ENCODE measurements at places on chromosomes 4 and X.
A peak's percentile ranks its signal among the peaks of the same experiment; 100 is the strongest.

GRCh38 chr4:16916719-16917337 lies 18.4 kb upstream of the LDB2 start:
- DNase-seq, result peak; percentile 40

DNA sequence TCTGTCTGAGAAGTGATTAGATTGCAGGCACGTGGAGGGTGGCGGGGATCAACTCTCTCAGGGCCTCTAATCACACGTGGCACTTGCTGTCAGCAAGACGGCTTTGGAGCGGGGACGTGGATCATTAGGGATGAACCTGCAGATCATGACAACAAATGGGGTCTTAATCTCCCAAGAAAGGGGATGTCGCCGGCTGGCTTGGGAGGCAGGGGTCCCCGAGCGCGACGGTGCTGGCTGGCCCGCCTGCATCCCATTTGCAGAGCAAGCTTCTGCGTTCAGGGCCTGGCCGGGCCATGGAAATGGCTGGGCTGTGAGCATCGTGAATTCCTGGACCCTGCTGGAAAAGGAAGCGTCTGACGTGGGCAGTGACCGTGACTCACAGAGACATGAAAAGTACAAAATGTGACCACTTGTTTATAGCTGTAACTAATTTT lies 85.1 kb upstream of the SHOX start:
- DNase-seq, result no peak

DNA sequence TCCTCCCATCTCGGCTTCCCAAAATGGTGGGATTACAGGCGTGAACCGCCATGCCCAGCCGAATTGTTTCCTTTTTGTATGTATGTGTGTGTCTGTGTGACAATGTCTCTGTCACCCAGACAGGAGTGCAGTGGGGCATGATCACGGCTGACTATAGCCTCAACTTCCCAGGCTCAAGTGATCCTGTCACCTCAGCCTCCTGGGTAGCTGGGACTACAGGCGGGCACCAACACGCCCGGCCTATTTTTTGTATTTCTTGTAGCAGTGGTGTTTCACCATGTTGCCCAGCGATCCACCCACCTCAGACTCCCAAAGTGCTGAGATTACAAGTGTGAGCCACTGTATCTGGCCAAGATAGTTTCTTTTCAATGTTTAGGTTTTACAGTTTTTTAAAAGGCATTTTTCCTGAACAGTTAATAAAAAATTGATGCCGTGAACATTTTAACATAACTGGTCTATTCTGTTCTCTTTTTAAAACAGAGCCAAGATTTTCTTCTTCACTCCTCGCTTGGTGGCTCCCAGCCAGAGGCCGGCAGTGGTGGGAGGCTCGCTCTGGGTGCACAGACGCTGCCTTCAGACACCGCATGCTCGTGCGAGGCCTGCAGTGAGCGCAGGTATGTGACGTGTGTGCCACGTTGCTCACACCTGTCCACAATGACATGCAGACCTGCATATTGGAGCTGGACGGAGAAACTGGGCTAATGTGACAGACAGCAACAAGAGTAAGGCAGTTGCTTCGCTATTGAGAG lies 88.5 kb downstream of the FAM193A start:
- no peak for DNase-seq

- DNase-seq, result no peak
Observed at GRCh38 chr4:113293043-113293560, 243.6 kb downstream of the ANK2 start.

DNA sequence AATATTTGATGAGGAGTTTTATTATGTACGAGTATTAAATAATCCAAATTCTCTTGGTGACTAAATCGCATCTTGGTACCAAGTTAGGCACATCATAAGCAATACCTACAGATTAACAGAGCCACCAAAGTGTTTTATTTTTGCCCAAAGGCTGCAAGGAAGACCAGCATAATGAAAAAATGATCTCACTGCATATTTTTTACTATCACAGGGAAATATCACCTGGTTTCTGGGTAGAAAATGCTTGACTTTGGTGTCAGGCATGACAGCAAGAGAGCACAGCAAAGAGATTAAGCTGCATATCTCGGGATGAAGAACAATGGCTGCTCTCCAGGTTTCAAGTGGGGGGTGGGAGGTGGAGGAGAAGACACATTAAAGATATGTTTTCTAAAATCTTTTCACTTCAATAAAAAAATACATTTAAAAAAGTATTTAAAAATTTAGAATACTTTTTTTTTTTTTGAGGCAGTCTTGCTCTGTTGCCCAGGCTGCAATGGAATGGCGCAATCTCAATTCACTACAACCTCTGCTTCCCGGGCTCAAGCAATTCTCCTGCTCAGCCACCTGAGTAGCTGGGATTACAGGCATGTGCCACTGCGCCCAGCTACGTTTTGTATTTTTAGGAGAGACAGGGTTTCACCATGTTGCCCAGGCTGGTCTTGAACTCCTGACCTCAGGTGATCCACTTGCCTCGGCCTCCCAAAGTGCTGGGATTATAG lies 86.1 kb downstream of the FRYL start:
- no peak for DNase-seq

DNA sequence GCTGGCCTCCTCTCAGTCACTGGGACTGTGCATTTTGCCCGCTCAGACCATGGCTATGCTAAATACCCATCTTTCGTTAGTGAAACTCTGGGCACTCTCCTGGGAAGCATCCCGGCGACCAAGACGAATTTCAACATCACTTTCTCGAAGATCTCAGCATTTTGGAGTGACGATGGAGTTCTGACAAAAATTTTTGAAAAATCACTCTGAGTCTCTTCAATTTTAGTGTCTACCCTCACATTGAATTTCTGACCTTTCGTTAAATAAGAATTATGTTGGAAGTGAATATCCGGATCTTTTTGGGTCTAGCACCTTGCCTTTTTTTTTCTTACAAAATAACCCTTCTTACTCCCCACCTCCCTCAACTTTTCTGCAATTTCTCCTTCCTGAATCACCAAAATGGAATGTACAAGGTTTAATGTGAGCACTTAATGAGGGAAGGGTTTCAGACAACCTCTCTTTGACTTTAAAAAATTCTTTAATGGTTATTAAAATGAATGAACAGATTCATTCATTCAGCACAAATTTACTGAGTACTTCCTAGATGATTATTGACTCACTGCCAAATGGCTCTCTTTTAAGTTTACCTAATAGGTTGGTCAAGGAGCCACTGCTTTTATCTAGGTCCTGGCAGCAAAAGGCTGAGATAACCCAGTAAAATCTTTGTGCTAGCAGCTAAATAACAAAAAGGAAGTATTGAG lies 746 bp upstream of the AADAT start:
- no peak for DNase-seq

GRCh38 chr4:96912716-96913115 lies 1072.8 kb downstream of the PDHA2 start:
- DNase-seq, result no peak

DNA sequence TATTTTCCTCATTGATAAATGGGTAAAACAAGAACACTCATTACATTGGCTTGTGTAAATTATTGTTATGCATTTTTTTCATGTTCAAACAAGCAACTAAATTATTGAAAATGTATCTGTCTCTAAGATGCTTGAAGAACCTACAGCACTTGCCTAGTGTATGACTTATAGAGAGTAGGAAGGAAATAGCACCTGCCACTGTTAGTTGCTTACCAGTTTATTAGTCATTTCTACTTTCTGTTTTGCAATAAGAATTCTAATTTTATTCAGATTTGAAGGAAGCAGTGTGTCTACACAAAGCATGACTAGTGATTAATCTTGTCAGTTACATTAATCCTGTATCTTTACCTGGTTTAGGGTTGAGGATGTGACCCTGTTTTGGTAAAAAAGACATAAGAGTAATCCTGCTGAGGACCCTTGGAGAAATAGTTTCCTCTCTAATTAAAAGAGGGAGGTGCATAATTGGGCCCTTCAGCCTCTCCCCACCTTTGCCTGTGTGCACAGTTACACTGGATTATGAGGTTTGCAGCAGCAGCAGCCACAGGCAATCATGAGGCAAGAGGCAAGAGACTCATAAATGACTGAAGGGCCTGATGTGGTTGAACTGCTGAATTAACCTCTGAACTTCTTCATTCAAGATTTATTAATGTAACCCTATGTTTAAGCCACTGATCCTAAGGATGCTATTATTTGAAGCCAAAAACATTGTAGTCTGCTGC lies 1202.1 kb downstream of the ADGRL3 start:
- DNase-seq, result no peak

DNA sequence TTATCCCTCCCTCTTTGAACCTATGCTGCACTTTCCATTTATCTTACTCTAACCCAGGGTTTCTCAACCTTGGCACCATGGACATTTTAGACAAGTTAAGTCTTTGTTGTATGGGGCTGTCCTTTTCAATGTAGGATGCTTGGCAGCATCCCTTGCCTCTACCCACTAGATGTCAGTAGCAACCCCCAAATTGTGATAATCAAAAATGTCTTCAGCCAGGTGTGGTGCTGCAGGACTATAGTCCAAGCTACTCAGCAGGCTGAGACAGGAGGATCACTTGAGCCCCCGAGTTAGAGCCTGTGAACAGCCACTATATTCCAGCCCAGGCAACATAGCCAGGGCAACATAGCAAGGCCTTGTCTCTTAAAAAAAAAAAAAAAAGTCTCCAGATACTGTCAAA lies 7.0 kb downstream of the LRCH2 start:
- no peak for DNase-seq

DNA sequence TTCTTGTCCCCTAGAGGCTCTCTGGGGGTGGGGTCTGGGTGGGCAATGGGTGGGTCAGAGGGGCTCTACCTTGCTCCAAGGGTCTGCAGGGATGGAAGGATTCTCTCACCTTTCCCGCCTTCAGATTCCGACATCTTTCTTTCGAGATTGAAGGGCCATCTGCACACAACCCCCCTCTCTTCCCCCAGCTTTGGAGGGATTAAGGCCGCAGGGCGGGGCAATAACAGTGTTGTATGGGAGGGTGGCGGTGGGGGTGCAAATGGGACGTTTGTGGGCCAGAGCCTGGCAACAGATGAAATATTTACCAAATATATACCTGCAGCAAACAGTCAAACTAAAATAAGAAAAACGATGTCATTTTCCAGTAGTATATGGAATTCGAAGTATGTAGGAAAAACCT lies at the start of gene CACNA1F:
Gene CACNA1F, minus strand, starts transcription at position 165 of the 400 bp plus-strand sequence. Its CDS starts 31 bp downstream, at position 134.
- no peak for DNase-seq

- no peak for DNase-seq
Observed at GRCh38 chr4:22941688-22942375, 249.1 kb downstream of the GBA3 start.

GRCh38 chrX:126658447-126658846 lies 105.8 kb upstream of the DCAF12L1 start:
- no peak for DNase-seq

GRCh38 chr4:181710143-181710542 lies 533.1 kb upstream of the TENM3 start:
- no peak for DNase-seq

DNA sequence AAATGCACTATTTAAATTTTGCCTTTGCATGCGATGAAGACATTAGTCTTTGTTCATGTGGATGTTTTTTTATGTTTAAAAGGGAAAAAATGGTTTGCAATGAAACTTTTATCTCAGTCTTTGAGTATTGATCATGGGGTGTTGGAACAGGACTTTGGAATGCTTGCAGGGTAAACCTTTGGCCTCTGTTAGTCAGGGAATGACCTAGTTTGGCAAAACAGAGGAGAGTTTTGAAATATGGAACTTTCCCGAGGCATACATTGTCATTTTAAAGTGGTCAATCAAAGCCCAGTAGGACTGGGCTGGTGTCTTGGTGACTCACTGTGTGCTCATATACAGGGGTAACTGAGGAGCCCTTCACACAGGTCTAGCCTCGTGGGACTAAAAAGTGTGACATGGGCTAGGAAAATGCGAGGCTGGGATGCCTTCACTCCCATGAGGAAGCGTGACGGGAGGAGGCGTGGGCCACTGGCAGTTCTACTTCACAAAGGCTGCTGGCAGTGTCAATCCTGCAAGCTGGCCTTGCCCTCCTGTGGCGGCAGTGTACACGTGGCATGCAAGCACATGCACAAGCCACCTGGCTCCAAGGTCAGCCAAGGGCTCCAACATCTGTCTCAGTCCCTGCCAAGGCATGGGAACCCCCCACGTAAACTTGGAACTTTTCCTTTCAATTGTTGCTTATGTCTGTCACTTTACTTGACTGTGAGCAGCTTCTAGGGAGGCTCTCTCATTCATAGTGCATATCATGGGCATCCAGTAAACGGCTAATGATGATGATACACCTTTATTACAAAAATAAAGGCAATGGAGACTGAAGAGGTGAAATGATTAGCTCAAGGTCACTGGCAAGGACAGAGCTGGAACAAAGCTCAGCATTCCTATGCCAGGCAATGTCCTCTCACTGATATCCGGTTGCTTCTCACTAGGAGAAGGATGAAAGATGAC lies 5.2 kb upstream of the F11 start:
- DNase-seq, result no peak

DNA sequence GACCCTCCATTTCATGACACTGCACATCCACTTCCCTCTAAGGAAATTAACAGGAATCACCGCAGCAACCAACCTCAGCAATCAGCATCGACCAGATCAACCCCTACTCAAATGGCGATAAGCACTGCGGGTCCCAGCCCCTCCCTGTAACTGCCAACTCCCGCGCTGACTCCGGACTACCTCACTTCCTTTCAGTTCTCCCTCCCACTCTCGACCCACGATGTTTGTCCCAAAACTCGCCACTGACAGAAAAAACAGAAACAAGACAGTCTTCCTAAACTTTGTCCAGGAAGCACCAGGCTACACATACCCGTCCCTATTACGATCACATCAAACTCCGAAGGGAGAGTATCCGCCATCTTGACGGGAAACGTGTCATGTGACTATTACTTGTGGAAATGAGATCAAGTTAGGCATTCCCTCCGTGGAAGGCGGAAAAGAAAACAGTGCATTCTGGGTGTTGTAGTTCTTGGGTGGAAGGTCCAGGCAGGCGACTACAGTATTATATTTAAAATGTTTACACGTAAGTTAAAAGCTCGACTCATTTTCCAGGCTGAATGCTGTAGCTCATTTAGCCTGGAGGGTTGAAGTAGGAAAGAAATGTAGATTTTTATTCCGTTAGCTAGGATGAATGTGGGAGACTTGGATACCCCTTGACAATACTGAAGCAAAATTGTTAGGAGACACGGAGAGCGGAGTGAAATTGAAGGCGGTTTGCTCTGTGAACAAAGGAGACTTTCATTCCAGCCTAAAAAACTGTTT lies at the start of gene CHM:
Gene CHM, minus strand, starts transcription at position 385 of the 762 bp plus-strand sequence. Its CDS starts 26 bp downstream, at position 359.
- DNase-seq, result peak; percentile 0

GRCh38 chr4:34964613-34965012 lies 1279.7 kb downstream of the ARAP2 start:
- no peak for DNase-seq

- no peak for DNase-seq
Observed at GRCh38 chr4:21893136-21893535, 55.4 kb downstream of the KCNIP4 start.

- no peak for DNase-seq
Observed at GRCh38 chr4:102042871-102043802, 252.6 kb downstream of the BANK1 start.

- no peak for DNase-seq
Observed at GRCh38 chr4:170599894-170600293, 510.1 kb upstream of the AADAT start.

GRCh38 chr4:80101792-80102116 lies 28.7 kb upstream of the ANTXR2 start:
- no peak for DNase-seq

DNA sequence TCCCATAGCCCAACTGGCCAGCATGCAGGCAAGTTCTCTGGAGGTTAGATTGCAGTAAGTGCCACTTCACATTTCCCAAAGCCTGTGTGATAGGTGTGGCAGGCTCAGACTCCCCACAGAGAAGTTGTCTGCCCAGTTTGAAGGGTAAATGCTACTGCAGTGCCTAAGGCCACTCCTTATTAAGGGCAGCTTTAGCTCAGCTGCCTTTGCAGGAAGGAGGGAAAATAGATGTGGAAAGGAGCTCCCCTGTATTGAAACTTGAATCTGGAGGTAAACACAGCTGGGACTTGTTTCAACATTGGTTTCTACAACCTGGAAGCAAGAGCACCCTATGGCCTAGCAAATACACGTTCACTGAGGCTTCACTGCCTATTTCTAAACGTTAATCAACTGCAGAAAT lies 22.4 kb downstream of the NEXMIF start:
- DNase-seq, result no peak
